ENCODE measurements at places on chromosomes 13 and 19.

DNA sequence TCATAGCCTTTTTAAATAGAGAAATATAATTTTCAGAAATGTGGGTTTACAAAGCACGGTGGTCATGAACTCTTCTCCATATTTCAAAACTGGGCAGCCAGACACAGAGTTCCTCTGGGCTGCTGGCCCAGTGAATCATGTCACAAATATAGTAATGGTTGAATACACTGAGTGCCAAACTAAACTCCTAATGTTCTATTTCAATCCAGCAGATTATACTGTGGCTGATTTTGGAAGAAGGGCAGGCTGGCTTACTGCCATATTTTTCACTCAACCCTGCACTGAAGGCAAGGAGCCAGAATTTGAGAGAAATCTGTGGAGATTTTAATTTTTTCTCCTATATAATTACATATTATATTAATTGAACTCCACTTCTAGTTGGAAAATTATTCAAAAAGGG is 17.0 kb upstream of the PRR20A start:
- DNase-seq: no peak

- DNase-seq: no peak
These were observed 3.3 kb downstream of the GPX4 start for GRCh38 chr19:1106841-1107660.

DNA sequence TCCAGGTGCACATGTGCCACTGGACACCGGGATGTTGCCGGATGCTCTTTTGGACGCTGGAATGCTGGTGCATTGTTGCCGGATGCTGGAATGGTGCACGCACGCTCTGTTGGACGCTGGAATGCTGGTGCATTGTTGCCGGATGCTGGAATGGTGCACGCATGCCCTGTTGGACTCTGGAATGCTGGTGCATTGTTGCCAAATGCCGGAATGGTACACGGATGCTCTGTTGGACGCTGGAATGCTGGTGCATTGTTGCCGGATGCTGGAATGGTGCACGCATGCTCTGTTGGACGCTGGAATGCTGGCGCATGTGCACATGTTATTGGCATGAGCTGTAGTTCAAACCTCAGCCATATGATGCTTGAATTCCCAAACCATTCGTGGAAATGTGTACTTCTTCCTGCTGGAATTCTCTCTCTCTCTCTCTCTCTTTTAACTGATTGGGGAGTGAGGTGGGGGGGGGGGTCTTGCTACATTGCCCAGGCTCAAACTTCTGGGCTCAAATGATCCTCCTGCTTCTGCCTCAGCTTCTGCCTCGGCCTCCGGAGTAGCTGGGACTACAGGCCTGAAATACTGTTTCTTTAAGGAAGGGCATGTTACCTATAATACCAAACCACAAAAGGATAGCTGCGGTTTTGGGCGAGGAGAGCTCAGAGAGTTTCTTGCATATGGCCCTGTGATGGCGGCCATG is 1.2 kb upstream of the MCF2L start:
- DNase-seq: no peak

GRCh38 chr13:38409771-38410170 is 60.1 kb downstream of the UFM1 start:
- DNase-seq: no peak

DNA sequence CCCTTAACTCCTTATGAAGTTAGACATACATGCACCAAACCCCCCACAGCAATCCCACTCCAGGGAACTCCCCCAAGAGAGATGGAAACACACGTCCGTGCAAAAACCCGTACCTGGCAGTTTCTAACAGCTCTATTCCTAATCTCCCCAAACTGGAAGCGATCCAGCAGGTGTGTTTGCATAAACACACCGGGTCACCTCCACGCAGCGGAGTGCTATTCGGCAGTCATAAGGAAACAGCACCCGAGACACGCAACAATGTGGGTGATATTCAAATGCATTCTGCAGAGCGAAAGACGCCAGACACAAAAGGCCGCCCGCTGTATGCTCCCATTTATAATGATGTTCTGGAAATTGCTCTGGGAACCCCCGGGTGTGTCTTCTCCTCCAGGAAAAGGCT is 6.8 kb upstream of the ZNRF4 start:
- DNase-seq: no peak

DNA sequence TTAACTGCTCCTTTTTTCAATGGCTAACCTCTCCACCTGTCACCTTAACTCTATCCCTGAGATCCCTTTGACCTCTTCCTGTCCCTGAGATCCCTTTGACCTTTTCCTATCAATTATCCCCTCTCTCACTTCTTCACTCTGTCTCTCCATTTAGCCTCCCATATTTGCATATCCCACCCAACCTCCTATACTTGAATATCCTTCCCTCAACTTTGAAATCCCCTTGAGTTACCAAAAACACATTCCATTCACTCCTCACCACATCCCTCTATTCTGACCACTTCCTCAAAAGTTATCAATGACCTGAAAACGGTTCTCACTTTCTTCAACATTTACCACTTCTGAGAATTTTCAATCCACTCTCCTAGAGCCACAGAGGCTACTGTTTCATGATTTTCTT is 3.0 kb downstream of the MYCBP2 start:
- peak; percentile 79 for DNase-seq

DNA sequence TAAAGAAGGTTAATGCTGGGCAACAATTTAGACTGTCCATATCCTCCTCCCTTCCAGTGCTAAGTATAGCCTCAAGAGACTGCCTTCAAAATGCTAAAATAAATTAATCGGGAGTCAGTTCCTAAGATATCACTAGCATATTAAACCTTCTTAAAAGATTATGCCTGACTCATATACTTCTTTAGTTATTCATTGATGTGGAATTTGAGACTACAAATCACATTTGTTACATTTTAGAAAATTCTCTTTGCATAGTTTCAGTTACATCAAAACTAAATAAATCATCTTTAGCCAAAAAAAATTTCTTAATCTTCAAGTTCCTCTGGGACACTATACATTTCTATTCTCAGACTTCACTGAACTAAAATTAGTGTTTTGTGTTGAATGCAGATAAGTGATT is 769.1 kb downstream of the PCDH9 start:
- DNase-seq: no peak

- DNase-seq: no peak
These were observed 361.6 kb upstream of the PCDH20 start for GRCh38 chr13:61777271-61777670.

DNA sequence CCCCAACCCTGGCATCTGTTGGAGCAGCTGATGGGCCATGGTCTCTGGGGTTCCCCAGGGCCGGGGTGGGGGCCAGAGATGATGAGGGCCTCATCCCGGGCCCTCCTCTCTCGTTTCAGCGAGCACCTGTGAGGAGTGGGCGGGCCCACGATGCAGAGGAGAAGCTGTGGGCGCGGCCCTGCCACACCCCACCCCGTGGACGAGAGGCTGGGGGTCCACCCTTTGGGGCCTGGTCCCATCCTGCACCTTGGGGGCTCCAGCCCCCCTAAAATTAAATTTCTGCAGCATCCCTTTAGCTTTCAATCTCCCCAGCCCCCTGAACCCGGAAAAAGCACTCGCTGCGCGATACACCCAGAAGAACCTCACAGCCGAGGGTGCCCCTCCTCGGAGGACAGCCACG is 5.6 kb downstream of the HMG20B start:
- DNase-seq: no peak

GRCh38 chr19:21519488-21519887 is 14.1 kb downstream of the ZNF429 start:
- no peak for DNase-seq

DNA sequence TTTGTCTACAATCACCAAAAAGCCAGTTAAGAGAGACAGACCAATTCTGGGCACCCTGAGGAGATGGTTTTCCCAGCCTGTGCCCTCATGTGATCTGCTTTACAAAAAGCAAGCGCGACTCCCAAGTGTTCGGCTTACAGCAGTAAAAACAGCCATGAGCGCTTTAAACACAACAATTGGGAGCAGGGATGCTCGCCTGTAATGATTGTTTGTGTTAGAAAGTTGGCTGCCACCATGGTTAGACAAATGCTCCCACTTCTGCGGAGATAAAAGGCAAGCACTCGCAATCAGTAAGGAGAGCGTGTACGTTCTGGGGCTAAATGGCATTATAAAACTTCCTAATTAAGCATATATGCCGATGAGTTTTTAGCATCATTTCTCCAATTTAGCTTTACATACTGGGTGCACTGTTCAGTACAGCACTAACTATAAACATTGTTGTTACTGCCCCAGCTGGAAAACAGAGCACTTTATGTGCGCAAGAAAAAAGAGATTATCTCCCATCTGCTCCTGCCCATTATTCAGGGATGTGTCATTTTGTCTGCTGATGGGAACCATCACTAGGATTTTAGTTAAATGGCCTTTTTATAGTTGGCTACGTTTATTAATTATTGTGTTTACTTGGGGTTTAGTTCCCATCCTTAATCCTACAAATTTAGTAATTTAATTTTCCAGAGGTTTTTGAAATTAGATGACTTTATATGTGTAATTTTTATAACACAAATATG is 309.3 kb upstream of the MAB21L1 start:
- no peak for DNase-seq

DNA sequence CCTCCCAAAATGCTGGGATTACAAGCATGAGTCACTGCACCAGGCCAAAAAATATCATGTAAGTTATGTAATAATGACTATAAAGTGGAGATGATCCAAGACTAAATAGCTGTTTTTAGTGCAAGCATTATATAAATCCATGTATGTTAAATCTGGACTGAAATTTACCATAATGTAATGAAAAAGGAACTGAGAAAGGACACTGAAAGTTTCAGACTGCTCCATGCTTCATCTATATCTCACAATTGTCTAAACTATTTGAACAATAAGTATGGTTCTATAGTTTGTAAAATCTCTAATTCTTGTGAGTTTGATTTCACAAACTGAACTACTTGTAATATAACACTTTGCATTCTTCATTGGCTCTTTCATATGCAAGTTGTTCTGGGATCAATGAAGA is 2299.5 kb downstream of the PCDH9 start:
- no peak for DNase-seq

DNA sequence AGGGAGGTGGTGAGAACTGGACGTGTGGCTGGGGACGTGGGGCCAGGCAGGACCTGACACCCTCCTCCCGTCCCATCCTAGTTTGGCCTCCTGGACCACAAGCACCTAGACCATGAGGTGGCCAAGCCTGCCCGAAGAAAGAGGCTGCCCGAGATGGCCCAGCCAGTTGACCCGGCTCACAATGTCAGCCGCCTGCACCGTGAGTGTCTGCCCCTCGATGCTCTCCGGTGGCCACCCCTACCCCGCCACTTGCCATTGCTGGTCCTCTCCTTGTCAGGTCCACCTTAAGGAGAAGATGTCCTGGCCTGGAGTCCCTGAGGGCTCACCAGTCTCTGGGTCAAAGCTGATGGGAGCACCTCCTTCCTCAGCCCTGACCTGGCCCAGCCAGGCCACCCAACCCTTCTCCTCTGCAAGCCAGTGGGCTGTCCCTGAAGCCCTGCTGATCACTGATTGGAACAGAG is 2.2 kb downstream of the ANGPTL4 start:
- DNase-seq: no peak

- DNase-seq: no peak
These were observed 12.2 kb upstream of the KLK12 start for GRCh38 chr19:51047031-51047335.

- no peak for DNase-seq
These were observed 35.6 kb downstream of the C13orf46 start for GRCh38 chr13:113938246-113938645.

DNA sequence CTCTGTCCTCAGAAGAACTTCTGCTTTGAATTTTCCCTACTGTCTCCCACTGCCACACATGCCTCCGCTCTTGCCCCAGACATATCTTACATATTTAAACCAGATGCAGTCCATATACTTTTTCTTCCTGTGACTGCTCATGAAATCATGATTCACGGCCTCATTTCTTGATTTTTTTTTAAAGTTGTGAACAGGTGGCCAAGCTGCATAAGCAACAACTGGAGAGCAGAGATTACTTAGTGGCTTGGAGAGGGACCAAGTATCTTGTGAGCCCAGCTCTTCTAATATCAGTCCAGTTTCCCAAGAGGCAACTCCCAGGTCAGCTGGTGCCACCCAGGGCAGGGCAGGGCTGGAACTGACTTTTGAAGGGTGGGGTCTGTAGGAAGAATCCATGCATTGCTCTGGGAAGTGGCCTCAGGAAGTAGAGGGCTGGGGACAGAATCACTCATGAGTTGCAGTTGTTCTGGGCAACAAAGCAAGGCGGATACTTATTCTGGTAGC is 152.4 kb downstream of the LMO7 start:
- peak; percentile 49 for DNase-seq

GRCh38 chr19:58561373-58562121 is 3.1 kb upstream of the UBE2M start:
- no peak for DNase-seq

GRCh38 chr13:91357613-91358386 is 10.3 kb downstream of the MIR17HG start:
- no peak for DNase-seq

- no peak for DNase-seq
These were observed 378.9 kb downstream of the SLITRK1 start for GRCh38 chr13:83503424-83503823.

DNA sequence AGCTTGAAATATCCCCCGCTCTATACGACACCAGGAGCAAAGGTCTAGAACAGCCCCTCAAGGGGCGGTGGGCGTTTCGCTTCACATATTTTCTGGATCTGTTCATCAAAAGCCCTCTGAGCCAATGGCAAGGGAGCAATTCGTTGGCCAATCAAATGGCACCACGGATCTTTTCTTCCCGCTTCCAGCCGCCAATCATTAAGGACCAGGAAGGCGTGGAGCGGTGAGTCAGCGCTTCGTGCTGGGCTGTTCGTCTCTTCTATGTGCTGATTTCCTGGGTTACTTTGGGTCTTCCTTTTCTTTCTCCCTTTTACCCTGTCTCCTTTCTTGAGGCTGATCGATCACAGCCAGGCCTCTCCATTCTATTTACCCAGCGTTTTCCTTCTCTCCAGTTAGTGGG is at the start of gene NLRP4:
TSS of gene NLRP4 (plus strand) at position 201 of the 400 bp plus-strand sequence. CDS start 15,541 bp downstream, outside the sequence.
- no peak for DNase-seq

DNA sequence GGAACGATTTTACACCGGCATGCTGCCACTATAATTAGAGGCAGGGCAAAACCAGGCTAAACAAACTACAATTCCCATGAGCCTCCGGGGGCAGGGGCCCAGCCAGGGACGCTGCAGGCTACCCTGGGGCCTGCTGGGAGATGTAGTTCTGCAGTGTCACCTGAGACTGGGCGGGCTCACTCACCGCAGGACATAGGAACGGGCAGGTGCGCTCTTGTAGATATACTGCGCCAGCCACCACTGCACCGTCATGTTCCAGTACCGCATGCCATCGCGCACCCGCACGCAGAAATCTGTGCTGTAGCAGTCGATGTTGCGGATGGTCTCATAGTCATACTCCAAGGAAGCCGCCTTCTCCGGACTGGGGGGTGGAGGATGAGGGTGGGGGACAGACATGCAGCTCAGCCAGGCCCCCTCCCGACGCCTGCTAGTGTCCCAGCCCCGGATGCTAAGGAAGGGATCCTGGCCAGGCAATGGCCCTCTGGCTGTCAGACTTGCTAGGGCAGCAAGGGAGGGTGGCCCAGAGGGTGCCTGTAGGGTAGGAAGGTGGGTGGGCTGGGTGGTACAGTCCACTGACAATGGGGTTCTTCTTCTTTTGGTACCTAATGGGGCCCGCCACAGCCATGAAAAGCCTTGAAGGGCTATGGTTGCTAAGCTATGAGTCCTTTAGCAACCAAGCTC is 5.8 kb upstream of the TMC4 start:
- DNase-seq: no peak
